Stimulated activated naive CD8-positive, alpha-beta T cell treated with anti-CD3 and anti-CD28 coated beads, Interleukin-15, amount 100 ng/mL, for 72 hours (primary cell): ENCODE measurements at places on chromosomes 2 and 18.

DNA sequence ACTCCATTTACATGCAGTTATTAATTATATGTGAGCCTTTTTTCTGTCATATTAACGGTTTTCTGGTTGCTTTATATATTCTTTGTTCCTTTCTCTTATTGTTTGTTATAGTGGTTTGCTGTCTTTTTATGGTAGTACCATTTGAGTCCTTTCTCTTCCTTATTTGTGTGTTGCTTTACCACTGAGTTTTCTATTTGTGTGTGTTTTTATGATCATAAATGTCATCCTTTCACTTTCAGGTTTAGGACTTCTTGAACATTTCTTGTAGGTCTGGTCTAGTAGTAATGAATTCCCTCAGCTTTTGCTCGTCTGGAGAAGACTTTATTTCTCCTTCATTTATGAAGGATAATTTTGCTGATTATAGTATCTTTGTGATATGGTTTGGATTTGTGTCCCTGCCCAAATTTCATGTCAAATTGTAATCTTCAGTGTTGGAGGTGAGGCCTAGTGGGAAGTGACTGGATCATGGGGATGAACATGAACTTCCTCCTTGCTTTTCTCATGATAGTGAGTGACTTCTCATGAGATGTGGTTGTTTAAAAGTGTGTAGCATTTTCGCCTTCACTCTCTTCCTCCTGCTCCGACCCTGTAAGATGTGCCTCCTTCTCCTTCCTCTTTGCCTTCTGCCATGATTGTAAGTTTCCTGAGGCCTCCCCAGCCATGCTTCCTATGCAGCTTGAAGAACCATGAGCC, 11.5 kb downstream of the GCC2 start:
- no peak for DNase-seq

GRCh38 chr18:62345909-62346308, 20.8 kb downstream of the TNFRSF11A start:
- DNase-seq: no peak

DNA sequence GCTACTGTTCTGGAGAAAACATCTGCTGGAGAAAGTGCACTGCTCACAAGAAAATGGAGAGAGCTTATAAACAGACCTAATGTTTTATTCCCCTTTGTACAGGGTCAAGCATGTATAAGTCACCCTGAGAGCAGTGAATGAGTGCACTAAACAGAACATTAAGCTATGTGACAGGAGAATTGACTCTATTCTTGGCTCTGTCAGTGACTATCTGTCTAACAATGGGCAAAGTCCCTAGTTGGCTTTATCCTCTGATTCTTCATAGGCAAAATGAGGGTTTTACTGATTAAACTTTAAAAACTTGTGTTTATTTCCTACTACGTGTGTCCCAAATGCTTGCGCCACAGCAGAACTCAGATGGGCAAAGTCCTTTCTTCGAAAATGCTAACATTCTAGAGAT, 655.1 kb upstream of the SLC39A10 start:
- DNase-seq: no peak

DNA sequence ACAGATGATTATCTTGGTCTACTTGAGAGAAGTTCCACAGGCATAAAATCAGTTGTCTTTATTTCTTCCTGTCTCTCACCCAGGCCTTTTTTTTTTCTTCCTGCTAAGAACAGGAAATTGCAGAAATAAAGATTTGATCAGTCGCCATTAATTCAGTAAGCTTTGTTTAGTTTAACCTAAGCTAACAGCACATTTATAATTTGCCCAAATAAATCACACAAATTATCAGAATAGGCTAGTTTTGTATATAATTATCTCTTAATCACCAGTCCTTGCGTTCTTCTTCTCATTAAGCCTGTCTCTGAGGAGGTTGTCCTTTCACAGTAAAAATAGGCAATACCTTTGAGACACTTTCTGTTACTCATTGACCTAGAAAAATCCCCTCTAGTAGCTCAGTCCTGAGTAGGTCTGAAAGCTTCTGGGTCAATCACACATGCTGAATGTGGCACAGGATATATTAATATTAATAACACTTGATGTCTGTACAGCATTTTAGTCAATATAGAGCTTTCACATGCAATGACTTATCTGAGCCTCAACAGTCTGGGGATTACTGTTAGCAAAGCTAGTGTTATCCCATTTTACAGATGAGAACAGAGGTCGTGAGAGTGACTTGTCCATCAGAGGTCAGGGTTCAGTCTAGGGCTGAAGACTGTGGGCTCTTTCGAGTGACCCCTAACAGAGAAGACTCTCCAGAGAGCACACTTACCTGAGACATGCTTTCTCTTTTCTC, 11.2 kb upstream of the STK17B start:
- DNase-seq: no peak

- no peak for DNase-seq
Observed at GRCh38 chr18:11324956-11325882, 175.8 kb upstream of the PIEZO2 start.

DNA sequence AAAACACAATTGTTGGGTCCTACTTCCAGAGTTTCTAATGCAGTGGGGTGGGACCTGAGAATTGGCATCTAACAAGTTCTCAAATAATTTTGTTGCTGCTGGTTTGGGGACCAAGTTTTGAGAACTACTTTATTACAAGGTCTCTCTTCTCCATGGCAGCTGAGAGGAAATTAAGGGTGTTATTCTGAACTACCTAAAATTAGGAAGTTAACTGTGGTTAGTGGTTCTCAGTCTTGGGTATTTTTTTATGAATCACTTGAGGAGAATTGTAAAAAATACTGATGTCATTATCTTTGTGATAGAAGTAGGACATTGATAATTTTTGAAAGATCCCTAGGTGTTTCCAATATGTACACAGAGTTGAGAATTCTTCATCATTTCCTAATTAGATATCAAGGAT, 210.2 kb downstream of the MC4R start:
- no peak for DNase-seq

- no peak for DNase-seq
Observed at GRCh38 chr2:75517547-75518230, 43.0 kb downstream of the EVA1A start.

- no peak for DNase-seq
Observed at GRCh38 chr2:175490360-175490791, 308.9 kb upstream of the ATP5MC3 start.

- DNase-seq: no peak
Observed at GRCh38 chr2:173764094-173764493, 201.1 kb downstream of the SP3 start.

DNA sequence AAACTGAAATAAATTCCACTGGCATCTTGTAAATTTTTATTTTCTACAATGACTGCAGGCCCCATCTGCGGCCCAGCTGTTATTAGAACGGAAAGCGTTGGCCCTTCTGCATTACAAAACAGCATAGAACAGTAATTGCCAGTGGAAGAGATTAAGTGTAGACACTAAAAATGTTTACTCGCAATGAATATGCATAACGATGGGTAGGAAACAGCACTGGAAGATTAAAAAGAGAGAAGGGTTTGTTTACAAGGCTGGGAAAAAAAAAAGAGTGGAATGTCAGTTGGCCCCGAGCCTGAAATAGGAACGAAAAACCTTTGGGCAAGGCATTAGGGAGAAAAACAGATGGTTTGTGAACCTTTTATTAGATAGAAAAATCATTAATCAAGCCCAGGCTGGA, 275.9 kb upstream of the TCF4 start:
- DNase-seq: no peak

- DNase-seq: no peak
Observed at GRCh38 chr18:37274309-37275236, 291.0 kb downstream of the CELF4 start.

DNA sequence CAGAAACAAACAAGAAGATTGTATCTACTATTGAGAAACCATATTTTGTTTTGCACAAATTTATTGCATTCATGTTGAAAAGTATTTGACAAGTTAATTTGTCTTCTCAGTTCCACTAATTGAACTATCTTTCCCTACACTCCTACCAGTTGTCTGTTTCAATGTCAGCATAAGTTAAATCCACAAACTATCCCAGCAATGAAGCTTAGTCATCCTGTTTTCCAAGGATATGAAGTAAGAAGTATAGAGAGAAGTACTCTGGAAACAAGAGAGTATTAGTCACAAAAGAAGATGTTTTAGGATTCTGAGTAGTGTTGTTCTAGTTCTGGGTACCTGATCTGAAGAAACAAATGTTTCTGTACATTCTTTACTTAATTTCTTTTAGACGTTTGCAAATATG, 261.6 kb upstream of the ZNF804A start:
- no peak for DNase-seq

- no peak for DNase-seq
Observed at GRCh38 chr18:48404716-48405507, 4.3 kb downstream of the ZBTB7C start.

- no peak for DNase-seq
Observed at GRCh38 chr18:38948436-38948835, 1382.8 kb upstream of the CELF4 start.

DNA sequence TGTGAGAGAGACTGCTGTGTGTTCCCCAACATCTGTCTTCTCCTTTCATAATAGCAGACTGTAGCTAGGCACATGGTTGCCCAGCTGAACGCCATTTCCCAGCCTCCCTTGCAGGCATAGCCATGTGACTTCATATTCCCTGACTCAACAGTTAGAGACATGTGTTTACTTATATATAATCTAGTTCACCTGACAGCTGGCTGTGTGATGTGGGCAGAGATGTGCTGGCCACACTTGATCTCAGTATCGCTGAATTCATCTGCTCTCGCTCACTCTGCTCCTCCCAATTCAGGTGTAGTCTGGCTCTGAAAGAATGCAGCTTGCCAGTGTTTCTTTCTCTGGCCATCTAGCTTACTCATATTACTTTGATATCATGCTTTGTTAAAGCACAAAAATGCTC, 52.3 kb upstream of the SEC11C start:
- no peak for DNase-seq

GRCh38 chr2:207767461-207768167, 2.1 kb downstream of the FZD5 start:
- DNase-seq: no peak

DNA sequence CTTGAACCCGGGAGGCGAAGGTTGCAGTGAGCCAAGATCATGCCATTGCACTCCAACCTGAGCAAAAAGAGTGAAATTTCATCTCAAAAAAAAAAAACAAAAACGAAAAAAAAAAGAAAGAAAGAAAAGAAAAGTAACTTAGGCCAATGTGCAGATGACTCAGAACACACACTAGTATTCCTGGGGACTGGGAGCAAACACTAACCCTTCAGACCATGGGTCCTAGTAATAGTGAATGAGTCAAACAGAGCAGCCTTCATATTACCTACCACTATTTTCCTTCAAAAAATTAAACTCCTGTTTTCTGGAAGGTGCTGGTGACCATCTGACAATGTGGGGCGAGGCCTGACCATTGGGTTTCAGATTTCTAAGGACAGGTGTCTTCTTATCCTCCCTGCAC, 253.4 kb downstream of the PIEZO2 start:
- DNase-seq: no peak

- no peak for DNase-seq
Observed at GRCh38 chr18:26017929-26018328, 72.5 kb downstream of the SS18 start.

- no peak for DNase-seq
Observed at GRCh38 chr2:16429431-16430145, 236.0 kb downstream of the CYRIA start.

GRCh38 chr18:64966667-64967066, 784.1 kb upstream of the CDH7 start:
- no peak for DNase-seq

- no peak for DNase-seq
Observed at GRCh38 chr2:7427293-7428060, 510.3 kb downstream of the RNF144A start.

DNA sequence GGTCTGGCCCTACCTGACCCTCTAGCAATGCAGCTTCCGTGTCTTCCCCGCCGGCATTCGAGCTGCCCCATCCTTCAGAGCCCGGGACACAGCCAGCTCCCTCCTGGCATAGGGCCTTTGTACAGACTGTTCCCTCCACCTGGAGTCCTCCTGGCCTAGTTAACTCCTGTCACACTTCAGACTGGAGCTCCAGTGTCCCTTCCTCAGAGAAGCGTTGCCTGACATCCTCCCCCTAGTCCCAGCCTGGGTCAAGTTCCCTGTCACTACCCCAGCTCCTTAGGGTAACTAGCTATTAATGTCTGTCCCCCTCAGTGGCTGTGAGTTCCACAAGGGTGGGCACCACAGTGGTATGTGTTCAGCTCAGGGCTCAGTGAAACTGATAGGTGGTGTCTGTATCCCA, 45.5 kb upstream of the LOXHD1 start:
- DNase-seq: no peak

DNA sequence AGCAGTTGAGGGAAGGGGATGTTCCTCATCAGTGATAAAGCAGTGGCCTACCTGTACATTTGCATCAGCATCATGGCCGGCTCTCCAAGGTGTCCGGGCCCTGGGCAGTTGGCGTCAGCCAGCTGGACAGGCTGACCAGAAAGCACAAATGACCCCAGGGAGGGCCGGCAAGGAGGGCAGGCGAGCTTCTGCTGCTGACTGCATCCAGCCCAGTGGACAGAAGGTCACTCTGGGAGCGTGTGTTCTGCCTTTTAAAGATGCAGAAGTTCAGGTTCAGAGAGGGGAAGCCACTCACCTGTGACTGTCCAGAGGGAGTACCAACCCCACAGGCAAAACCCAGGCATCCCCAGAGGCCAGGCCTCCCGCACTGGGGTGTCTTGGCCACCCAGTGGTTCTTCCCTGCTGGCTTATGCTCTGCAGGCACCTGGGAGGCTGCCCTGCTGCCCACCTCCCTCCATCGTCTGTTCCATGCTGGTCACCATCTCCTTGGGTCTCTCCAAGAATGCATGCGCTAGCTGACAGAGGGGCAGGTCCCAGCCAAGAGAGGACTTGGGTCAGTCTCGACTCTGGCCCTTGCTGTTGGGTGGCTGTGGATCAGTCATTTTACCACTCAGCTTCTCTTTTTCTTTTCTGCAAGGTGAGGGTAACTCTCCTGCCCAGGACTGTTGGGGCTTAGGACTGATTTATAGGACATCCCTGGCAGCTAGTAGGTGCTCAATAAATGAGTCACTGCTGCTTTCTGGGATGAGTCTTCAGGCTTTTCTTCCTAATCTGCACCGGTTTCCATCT, 89.9 kb downstream of the INHBB start:
- no peak for DNase-seq

- no peak for DNase-seq
Observed at GRCh38 chr2:10385501-10385900, 62.6 kb downstream of the ODC1 start.

GRCh38 chr2:159186462-159186861, 100.0 kb downstream of the WDSUB1 start:
- DNase-seq: no peak

- DNase-seq: no peak
Observed at GRCh38 chr2:186496401-186496800, 10.3 kb downstream of the ZC3H15 start.

GRCh38 chr2:181780657-181781056, 100.3 kb upstream of the NEUROD1 start:
- DNase-seq: no peak

DNA sequence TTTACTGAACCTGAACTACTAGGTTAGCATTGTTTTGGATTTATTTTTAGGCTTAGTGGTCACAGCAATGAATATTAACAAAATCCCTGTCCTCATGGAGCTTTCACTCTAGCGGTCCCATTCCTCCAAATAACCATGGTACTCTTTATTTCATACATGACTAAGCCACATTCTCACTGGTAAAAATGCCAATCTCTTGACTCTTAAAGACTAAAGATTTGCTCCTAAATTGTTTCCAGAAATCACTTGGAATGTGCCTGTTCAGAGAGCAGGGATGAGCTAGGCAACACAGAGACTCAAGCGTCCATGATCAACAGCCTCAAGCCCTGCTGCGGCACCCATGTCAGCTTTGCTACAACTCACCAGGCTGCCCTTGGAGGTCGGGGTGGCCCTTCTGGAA, 13.5 kb downstream of the LMAN1 start:
- no peak for DNase-seq
